ENCODE measurements at places on chromosomes 16 and 17.

- DNase-seq: no peak
Observed at GRCh38 chr16:54173490-54173889, 113.1 kb downstream of the IRX3 start.

DNA sequence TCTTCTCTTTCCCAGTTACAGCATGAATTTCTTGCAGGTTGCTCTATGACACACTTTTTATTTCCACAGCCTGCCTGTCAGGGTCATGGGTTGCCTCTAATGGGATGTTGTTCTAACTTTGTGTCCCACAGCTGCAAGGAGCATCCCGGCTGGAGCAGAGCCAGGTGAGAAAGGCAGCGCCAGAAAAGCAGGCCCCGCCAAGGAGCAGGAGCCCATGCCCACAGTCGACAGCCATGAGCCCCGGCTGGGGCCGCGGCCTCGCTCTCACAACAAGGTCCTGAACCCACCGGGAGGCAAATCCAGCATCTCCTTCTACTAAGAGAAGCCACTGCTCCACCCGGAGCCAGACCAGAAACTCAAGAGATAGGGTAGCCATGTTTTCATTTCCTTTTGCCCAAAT is 7.3 kb upstream of the MAPK8IP3 start:
- no peak for DNase-seq

DNA sequence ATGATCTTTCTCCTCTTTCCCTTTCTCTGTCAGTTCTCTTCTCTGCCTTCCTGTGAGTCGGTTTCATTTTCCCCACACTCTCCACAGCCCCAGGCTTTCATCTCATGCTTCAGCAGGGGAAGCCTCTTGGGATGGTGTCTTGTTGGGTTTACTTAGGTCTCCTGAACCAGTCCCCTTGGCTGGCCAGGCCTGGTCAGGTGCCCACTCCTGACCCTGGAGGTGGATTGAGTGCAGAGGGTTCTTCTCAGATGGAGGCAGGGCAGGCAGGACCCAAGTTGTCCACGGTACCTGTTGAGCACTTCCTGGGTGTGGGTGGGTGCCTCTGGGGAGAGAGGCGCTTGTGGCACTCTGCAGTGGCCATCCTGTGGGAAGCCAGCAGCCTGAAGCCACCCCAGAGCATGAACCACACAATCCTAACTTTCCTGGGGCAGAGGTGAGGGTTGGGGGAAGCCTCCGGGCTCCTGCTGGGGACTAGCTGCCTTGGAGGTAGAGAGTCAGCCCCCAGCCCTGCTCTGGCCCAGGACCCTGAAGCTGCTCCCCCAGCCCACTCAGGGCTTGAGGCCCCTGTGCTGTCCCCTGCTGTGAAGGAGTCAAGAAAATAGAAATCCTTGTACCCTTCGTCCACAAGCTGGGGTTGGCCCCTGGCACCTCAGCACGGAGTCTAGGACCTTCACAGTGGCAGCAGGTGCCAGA is 2.0 kb upstream of the RAP1GAP2 start:
- no peak for DNase-seq

- DNase-seq: no peak
Observed at GRCh38 chr16:14509055-14509454, 121.0 kb downstream of the PARN start.

- no peak for DNase-seq
Observed at GRCh38 chr17:49397586-49397985, 17.1 kb downstream of the PHB1 start.

DNA sequence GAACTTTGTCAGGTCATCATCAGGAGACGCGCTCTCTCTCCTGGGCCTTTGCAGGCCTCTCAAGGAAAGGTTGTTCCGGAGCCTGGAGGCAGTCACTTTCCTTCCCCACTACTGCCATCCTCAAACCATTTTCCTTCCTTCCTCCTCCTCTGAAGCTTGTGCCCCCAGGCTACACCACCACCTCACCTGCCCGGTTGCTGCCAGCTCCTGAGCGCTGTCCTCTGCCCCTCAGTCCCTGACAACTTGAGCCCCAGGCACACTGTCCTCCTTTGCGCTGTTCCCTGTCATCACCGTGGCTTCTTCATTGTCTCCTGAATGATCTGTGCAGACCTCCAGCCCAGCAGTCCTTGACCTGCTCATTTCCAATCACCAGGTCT is 18.9 kb downstream of the CDRT4 start:
- DNase-seq: no peak

- DNase-seq: no peak
Observed at GRCh38 chr17:30917050-30917449, 4.7 kb upstream of the ADAP2 start.

- DNase-seq: no peak
Observed at GRCh38 chr16:65657556-65657955, 535.7 kb upstream of the CDH11 start.

- no peak for DNase-seq
Observed at GRCh38 chr17:64147110-64148016, 17.4 kb upstream of the ERN1 start.

- no peak for DNase-seq
Observed at GRCh38 chr16:57704905-57705852, 10.6 kb downstream of the DRC7 start.

DNA sequence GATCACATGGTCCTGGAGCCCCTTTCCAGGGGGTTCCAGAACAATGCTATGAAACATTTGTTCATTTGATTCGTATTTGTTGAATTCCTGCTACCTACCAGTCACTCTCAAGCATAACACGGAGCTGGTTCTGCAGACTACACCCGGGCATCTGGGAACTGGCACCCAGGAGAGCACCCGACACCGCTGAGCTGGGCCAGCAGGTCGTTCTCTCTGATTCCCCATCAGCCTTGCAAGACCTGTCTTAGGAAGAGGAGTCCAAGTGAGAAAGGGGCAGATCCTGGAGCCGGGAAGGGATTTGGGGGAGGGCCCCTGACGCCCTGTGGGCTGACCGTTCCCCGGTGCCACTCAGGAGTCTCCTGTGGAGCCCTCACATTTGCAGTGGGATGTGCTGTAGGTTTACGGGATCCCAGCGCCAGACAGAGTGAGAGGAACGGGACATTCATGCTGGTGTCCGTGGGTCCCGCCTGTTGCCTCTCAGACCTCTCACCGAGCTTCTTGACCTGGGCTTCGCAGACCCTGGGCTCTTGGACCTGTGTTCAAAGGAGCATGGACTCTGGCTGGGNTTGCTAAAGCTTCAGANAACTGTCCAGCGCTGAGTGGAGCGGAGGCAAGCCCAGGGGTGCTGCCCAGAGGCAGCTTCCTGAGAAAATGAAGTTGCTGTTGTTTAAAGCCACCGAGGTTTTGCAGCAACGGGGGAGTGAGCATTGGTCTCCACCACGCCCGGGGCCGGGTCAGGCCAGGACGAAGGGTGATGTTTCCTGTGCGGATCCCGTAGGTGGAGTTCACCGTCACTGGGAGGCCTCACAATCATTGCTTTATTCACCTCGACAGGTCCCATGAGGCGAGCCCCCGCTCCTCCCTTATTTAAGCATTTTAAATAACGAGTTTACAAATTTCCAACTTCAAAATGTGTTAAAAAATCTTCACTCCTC is 49.2 kb downstream of the METRNL start:
- DNase-seq: no peak

GRCh38 chr17:19672009-19672750 is 23.6 kb downstream of the ALDH3A2 start:
- no peak for DNase-seq

- no peak for DNase-seq
Observed at GRCh38 chr17:63836811-63837210, 5.7 kb downstream of the SMARCD2 start.

GRCh38 chr16:50198802-50199403 is 45.8 kb downstream of the TENT4B start:
- no peak for DNase-seq

- no peak for DNase-seq
Observed at GRCh38 chr17:81553616-81554181, 1.5 kb upstream of the FAAP100 start.

- no peak for DNase-seq
Observed at GRCh38 chr17:56838687-56839086, 4.7 kb downstream of the DGKE start.

DNA sequence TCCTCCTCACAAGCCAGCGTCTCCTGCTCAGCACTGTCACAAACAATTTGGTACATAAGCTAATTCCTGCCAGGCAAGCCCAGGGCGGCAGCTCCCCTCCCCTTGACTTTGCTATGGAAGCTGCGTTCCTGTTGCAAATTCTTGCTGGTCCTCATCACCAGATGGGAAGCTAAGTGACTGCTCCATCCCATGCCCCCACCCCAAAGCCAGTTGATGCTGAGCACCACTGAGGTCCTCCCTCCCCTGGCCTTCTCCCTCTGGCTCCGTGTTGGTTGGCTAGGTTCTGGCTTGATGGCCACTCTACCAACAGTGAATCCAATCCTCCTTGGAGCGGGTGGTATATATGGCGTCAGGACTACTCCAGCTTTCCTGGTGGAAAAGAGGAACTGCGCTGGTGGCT is 34.4 kb downstream of the PIPOX start:
- no peak for DNase-seq

- DNase-seq: no peak
Observed at GRCh38 chr16:30539000-30539964, 4.6 kb upstream of the ZNF747 start.

DNA sequence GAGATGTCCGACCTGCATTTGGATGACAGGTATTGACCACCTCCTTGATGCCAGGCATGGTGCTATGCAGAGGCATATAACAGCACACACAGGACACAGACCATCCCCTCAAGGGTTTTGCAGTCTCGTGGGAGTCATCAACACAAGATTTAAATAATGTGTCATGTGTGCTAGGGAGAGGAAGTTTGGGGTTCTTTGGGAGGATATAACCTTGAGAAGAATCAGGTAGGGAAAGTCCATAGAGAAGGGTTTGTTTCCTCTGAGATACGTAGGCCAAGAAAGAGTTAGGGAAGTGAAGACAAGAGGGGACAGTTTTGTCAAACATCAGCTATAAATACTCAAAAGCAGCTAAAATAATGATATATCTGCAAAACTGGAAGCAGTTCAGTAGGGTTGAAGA is 215.9 kb upstream of the RBFOX1 start:
- no peak for DNase-seq

DNA sequence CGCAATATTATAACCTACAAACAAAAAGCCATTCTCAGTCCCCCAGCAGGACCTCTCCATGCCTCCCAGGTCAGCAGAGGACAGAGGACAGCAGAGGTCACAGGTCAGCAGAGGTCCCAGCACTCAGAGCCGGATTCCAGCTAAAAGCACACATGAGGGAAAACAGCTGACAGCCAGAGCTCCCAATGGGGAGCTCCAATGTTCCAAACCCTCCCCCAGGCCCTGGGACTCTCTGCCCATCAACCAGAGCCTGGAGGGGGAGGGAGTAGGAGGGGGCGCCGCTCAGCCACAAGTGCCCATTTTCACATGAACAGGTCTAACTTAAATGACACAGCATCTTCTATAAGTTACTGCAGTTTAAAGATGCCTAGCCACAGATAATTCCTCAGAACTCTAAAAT is 77.5 kb downstream of the ANKRD11 start:
- no peak for DNase-seq

DNA sequence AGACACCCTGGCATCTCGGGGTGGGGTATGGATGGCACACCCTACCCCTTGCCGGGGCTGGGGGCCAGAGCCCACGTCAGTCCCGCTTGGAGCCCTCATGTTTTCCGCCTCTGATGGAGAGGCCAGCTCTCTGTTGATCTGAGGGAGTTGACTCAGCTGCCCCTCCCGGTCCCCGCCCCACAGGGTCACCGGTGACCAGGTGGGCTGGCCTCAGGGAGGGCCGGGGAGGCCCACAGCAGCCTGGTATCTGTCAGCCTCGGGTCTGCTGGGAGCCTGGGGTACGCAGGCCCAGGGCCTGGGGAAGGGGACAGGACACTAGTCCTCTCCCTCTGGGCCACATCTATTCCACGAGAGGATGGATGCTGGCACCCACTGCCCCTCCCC is 109.5 kb upstream of the CIBAR2 start:
- DNase-seq: no peak

DNA sequence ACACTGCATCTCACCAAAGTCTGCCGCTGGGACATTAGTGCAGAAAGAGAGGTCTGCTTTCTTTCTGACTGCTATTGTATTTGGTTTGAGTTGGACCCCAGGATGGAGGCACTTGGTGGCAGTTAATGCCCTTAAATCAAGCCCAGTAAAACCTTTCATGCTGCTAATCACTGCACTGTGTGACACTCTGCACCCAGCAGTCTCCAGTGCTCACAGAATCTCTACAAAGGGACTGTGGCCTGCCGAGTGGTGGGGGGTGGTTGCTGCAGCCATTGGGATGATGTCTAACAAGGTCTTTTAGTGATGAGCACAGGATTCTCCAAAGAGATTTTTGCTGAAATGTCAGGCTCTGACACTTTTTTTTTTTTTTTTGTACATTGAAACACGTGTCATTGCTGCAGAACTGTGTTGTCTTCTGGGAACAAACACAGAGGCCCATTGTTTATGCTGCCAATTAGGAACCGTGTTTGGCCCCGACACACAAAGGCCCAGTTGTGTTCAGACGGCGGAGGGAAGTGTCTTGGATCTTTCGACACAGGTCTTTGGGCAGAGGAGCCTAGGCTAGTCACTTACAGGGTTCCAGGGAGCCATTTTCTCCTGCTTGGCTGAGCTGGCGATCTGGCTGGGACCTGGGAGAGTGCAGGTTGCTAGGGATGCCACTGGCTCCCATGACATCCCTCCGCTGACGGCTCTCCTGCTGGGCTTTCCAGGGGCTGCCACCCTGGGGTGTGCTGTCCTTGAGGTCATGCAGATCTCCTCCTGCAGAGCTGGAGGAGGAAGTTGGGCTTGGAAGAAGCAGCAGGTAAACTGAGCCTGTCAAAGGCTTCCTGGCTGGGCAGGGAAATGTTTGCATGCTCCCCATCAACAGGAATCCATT is 16.2 kb upstream of the TNRC6C start:
- DNase-seq: no peak

DNA sequence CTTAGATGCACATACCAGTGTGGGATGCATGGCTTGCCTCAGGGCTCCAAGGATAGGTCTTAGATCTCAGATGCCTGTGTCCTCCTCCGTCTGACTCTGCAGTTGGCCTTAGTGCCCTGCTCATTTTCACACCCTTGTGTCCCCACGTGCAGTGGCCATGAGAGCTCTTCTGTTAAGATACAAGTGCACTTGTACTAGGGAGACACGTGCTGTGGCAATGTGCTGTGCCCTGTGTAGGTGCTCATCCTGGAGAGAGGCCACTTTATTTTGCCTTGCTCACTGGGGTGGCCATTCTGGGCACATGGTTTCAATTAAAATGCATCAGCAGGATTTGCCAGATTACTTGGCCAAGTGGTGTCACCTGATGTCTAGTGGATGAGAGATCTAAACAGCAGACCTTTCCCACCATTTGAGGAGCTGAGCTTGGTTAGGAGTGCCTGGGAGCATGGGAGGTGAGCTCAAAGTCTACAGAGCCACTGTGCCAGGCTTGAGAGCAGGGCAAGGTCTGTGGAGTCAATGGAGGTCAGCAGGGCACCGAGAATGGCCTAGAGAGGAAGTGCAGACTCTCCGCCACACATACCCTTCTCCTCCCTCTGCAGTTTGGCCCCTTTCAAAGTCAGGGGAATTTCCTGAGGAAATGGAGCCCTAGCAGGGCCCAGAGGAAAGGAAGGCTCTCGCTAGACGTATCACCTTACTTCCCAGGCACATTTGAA is 25.2 kb upstream of the SMPD3 start:
- DNase-seq: no peak

GRCh38 chr17:63540590-63540989 is 9.7 kb upstream of the DCAF7 start:
- DNase-seq: no peak

GRCh38 chr17:9212376-9213302 is 191.3 kb downstream of the NTN1 start:
- no peak for DNase-seq

Measured in cortex of kidney (tissue), 1 donor.